ENCODE measurements at places on chromosomes 6 and 20. TPM values are rescaled to one million over a fixed set of nuclear protein-coding genes. Genes with fewer than 3 reads are reported as not detected.
A peak's percentile ranks its signal among the peaks of the same experiment; 100 is the strongest.

Gene NOTCH4
- 2.9 TPM for total RNA-seq

Gene TP53TG5
- not detected for total RNA-seq

Gene SEL1L2
- total RNA-seq, result not detected

Gene THBS2
- 28.6 TPM for total RNA-seq

- DNase-seq, result peak; percentile 61
Observed at GRCh38 chr20:58436868-58437645, 48.0 kb downstream of the VAPB start.

- DNase-seq, result no peak
Observed at GRCh38 chr6:25013246-25013645, 77.5 kb upstream of the RIPOR2 start.

GRCh38 chr6:42118162-42119001 lies 24.0 kb downstream of the C6orf132 start:
- no peak for DNase-seq

GRCh38 chr20:25257130-25257529 lies 9.2 kb downstream of the PYGB start:
- DNase-seq, result no peak

DNA sequence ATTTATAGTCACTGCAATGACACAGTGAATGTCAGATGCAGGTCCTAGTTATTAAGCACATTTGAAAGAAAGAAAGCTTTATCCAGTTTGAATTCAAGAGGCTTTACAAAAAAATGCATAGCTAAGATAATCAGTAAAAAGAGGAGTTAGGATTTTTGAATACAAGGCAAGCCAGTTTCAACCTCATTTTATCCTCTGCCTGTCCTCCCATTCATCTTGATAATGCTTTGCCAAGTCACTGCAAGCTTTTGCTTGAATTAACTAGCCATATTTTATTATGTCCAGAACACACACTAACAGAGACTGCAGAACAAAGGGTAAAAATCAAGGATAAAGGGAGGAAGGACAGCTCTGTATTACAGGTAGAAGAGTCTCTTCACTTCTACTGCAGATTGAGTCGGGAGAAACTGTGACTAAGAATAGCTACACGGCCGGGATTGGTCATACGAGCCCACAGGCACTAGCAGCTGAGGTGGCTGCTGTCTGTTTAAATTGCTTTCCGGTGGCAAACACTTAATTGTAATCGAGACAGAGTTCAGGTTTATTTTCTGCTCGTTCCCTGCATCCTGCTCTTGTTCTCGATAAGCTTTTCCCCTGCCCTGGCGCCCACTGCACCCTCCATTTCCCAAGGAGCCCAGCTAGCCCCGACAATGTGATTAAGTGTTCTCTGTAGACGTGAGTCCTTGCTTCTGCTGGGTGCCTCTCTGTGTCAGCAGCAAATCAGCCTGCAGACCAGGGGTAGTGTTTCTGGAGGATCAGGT lies 30.5 kb upstream of the AKAP12 start:
- peak; percentile 5 for DNase-seq

DNA sequence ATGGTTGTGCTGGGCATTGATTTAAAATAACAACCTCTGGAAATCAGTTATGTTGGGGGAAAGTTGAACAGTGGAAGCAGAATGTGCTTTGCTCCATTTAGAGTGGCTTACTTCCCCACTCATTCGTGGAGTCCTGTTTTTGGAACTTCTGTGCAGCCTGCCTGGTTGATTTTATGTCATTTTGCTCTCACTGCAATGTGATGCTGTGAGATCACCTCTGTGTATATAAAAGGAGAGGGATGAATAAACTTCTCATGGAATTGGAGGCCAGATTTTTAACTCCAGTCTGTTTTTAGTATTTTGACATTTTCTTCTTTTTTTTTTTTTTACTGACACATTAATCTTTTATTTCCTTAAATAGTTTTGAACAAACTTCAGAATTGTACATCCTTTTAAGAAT lies 139.0 kb downstream of the FNDC1 start:
- no peak for DNase-seq

DNA sequence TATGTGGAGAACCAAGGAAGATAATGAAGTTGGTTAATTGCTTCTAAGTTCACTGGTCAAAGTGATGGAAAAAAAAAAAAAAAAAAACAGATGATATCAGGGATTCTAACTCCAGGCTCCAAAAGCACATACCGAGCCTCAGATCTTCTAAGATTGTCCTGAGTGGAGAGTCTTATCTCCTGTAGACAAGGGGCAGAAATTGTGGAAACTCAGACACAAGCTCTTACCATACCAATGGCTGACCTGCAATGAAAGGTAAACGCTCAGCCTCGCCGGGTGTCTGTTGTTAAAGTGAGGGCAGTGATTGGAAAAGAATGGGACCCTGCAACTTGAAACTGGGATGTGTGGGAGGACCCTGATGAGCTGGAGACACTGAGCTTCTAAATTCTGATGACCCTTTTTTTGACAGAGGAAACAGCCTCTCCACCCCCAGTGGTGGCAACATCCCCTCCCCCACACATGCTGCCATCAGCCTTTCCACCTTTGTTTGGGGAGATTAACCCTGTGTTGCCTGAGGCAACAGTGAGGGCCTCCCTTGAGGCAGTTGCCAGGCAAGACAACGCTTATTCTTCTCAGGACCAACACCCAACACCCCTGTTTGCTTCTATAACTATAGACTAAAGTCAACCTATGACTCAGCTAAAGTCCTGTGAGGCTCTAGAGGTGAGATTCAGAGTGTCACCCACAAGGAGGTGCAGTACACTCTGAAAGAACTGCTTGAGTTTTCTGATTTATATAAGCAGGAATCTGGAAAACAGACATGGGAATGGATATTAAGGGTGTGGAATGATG lies 154.0 kb downstream of the THBS2 start:
- DNase-seq, result no peak

GRCh38 chr6:130473886-130474285 lies 108.1 kb downstream of the TMEM200A start:
- no peak for DNase-seq

GRCh38 chr6:33784787-33785186 lies 4.1 kb downstream of the LEMD2 start:
- DNase-seq, result no peak

- DNase-seq, result no peak
Observed at GRCh38 chr6:68911334-68911733, 276.3 kb downstream of the ADGRB3 start.

DNA sequence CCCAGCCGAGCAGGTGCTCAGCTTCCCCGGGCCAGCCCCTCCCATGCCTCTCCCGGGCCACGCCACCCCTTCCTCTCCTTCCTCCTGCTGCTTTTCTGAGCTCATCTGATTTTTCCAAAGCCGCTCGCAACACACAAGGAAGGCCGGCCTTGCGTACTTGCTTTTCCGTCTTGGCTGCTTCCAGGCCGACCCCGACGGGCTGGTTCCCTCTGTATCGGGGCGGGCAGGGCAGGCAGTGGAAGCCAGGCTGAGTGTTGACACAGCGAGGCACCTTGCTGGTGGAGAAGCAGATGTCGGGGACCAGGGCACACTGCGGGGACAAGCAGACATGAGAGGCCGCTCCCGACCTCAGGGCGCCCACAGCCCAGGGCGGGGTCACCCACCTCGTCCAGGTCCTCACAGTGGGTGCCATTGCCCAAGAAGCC lies 21.1 kb downstream of the THBS2 start:
- no peak for DNase-seq

Data from kidney epithelial cell (primary cell).